ENCODE measurements at places on chromosomes 5 and 9.

DNA sequence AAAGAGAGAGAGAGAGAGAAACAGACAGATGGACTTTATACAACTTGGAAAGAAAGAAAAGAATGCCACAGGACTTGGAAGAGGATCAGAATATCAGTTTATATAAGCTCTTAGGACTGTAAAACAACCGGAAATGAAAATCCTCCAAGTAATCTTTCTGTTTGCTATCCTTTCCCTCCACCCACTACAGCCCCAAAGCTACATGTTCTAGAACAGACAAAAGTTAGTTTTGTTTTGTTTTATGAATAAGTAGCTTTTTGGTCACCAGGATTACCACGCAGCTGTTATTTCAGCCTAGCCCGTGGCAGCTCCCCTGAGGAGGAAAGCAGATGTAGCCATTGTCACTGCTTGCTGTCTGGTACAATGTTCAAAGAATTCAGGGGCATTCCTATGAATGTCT is 66.6 kb downstream of the SH3TC2 start:
- no peak for DNase-seq

GRCh38 chr9:75890472-75891276 is at the start of gene PCSK5:
PCSK5 (plus strand) TSS chr9:75890673; CDS start chr9:75891182, 509 bp downstream.
- peak; percentile 75 for DNase-seq

DNA sequence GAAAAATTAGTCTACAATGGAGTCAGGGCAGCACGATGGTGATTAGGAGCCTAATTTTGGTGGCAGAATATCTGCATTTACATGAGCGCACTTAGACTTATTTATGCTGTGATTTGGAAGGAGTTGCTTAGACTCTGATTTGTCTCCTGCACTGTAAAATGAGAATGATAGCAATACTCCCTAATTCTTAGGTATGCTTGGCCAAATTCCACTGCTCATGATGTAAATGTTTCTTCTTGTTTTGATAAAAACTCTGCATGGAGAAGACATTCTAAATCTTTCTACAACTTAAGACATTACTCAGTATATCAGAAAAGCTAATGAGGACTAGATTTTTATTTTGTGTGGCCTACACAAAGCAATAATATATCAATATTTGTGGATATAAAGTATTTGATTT is 205.4 kb downstream of the CDH18 start:
- no peak for DNase-seq

DNA sequence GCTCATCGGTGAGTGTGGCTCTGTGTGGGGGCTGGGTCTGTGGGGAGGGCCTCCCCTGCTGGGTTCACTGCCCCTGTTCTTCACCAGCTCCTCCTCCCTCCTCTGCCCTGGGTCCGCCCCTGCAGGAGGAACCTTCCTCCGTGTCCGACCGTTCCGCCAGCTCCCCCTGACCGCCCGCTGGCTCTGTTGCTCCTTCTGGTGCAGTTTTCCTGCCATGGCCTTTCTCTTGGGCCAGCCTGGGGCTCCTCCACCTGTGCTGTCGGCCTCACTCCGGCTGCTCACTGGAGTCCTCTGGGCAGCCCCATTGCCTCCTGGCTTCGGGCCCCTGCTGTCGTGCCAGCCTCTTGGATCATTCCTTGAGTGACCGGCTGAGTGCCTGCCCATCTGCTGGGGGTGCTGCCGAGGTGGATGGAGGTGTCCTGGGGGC is 12.3 kb downstream of the RNU6ATAC start:
- no peak for DNase-seq

- DNase-seq = no peak
Observed at GRCh38 chr9:116279230-116279629, 125.6 kb downstream of the PAPPA start.

GRCh38 chr9:135926402-135927194 is 19.3 kb upstream of the CAMSAP1 start:
- DNase-seq = peak; percentile 53

GRCh38 chr5:58446024-58446423 is 13.9 kb downstream of the PLK2 start:
- no peak for DNase-seq

DNA sequence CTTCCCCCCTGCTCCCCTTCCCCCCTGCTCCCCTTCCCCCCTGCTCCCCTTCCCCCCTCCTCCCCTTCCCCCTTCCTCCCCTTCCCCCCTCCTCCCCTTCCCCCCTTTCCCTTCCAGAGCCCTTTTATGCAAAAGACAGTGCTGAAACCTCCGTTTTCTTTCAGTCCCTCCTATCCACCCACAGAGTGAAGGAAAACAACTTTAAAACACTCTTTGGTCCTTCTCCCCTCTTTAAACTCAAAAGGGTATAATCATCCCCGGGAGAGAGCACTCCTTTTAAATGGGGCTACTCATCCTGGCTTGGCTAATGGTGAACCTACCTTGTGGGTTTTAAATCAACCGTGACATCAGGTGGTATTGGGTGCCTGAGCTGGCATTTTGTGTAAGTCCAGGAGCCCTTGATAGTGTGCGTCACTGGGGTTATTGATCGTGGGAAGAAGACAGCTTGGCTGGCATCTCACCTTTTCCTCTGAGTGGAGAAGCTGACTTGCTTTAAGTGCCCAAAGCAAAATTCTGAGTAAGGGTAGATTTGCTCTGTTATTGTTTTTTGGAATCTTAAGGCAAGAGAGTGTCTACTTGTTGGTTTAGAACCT is 2.7 kb downstream of the LARP1 start:
- peak; percentile 52 for DNase-seq

DNA sequence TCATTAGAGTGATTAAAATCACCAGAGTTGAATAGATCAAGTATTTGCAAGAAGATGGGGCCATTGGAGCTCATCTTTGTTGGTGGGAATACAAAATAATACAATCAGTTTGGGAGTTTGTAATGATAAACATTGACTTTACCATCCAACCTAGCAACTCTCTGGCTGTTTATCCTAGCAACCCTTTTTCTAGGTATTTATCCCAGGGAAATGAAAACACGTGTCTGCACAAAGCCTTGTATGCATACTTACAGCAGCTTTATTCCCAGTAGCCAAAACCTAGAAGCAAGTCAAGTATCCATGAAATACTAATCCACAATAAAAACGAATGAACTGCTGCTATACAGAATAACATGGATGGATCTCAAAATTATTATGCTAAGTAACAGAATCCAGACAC is 152.7 kb upstream of the DAB2 start:
- no peak for DNase-seq

- DNase-seq = no peak
Observed at GRCh38 chr9:126942399-126942798, 27.8 kb downstream of the RALGPS1 start.
